ENCODE measurements at places on chromosomes 7 and 10. TPM values are rescaled to one million over a fixed set of nuclear protein-coding genes. Genes with fewer than 3 reads are reported as not detected.
A peak's percentile ranks its signal among the peaks of the same experiment; 100 is the strongest.

DNA sequence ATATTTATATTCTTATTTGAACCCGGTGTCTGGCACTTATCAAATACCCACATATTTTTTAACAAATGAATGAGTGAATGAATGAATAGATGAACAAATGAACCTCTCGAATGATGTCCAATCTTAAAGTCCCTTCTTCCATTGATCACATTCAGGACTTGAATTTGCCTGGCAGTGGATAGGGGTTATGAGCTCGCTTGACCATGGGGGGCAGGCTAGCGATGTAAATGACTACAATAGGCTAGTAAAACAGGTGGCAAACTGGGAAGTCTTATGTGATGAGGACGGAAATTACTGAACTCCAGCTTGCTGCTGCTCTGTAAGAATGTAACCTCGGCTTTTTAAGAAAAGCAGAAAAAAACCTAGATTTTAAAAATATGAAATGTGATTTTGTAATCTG, 247.7 kb upstream of the DKK1 start:
- no peaks in the 10 kb centered on the region for H3K36me3 ChIP-seq
- no peak for DNase-seq
- H3K27me3 ChIP-seq: no peaks in the 10 kb centered on the region
- H3K27ac ChIP-seq: no peak overlapping the region
- H3K4me1 ChIP-seq: no peaks in the 10 kb centered on the region
- H3K4me3 ChIP-seq: no peak overlapping the region

PHTF2 gene
- 7.7 TPM for total RNA-seq

DNA sequence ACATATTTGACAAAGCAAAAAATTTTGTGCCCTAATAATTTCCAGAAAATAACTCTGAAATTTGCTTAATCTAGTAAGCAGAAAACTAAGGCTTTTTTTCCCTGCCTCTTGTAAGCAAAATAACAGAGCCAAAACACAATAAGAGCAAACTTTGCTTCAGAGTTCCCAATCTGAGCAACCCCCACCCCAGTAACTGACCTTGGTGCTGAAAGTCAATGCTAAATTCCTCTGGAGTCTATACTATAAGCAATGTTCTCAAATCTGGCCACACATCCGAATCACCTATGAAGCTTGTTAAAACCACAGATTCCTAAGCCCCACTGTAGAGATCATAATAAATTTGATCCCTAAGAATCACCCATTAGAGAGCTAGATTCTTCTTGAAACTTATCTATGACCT, 150.5 kb downstream of the ELAPOR2 start:
- no peak for DNase-seq
- no peaks in the 10 kb centered on the region for H3K4me1 ChIP-seq
- H3K27ac ChIP-seq: no peak overlapping the region
- H3K4me3 ChIP-seq: no peak overlapping the region
- no peaks in the 10 kb centered on the region for H3K36me3 ChIP-seq
- no peaks in the 10 kb centered on the region for H3K27me3 ChIP-seq

UBTD1 gene
- 93.8 TPM for total RNA-seq

PTPRN2 gene
- 26.1 TPM for total RNA-seq

ARHGEF5 gene
- total RNA-seq: 29.0 TPM

- H3K27ac ChIP-seq: no peak overlapping the region
- no peaks in the 10 kb centered on the region for H3K27me3 ChIP-seq
- no peaks in the 10 kb centered on the region for H3K36me3 ChIP-seq
- H3K4me3 ChIP-seq: no peak overlapping the region
- no peaks in the 10 kb centered on the region for H3K4me1 ChIP-seq
- DNase-seq: no peak
Observed at GRCh38 chr7:142964502-142965246, 2.5 kb upstream of the KEL start.

DNA sequence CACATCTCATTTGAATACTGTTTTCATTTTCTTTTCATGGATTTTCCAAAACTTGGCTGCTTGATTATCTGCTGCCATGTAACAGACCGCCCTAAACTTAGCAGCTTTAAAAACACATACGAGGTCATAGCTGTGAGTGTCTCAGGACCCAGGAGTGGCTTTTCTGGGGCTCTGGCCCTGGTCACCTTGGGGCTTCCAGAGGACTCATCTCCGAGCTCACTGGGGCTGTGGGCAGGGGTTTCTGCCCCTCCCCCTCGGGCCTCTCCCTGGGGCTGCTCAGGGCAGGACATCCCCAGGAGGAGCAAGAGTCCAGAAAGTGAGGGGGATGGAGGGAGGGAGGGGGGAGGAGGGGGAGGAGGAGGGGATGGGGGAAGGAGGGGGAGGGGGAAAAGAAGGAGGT, 77.0 kb downstream of the NKX6-2 start:
- no peaks in the 10 kb centered on the region for H3K36me3 ChIP-seq
- no peak overlapping the region for H3K4me3 ChIP-seq
- no peaks in the 10 kb centered on the region for H3K27me3 ChIP-seq
- no peak overlapping the region for H3K27ac ChIP-seq
- no peak for DNase-seq

GRCh38 chr10:13770760-13771493, 184.2 kb downstream of the PRPF18 start:
- no peak for DNase-seq
- H3K4me1 ChIP-seq: no peaks in the 10 kb centered on the region
- H3K36me3 ChIP-seq: no peaks in the 10 kb centered on the region
- no peak overlapping the region for H3K27ac ChIP-seq

DNA sequence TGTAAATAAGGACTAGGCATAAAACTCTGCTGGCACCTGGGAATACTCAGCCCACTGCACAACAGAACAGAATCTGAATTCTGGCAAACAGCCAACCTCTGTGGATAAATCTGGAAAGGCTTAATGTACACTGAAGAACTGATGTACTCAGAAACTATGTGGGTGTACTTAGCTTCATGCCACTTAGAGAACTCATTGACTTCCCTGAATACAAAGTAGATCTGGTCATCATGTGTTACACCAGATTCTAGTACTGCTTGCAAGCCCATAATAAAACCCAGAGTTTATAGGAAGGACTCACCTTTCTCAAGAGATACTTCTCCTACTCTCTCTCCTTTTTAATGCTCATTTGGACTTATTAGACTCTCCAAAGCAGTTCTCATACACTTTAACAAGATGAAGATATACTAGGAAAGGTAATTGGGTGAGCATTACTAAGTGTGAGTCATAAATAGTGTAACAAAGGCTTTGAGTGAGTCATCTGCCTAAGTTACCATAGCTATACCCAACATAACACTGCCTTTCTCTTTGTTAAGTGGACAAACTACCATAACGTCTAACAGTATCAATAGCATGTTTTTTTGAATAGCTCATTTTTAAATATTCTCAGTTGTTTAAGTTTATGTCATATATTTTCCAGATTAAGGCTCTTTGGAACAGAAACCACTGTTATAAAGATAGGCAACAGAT, 309.1 kb downstream of the MDFIC start:
- no peak overlapping the region for H3K4me3 ChIP-seq
- no peaks in the 10 kb centered on the region for H3K4me1 ChIP-seq
- no peak overlapping the region for H3K27ac ChIP-seq
- no peaks in the 10 kb centered on the region for H3K36me3 ChIP-seq
- no peak for DNase-seq
- H3K27me3 ChIP-seq: no peaks in the 10 kb centered on the region

GRCh38 chr10:88982366-88982765, 8.2 kb upstream of the FAS start:
- H3K27ac ChIP-seq: peak overlapping the region; percentile 64
- no peaks in the 10 kb centered on the region for H3K36me3 ChIP-seq
- no peak for DNase-seq

GRCh38 chr7:127034186-127034806, 218.4 kb downstream of the GRM8 start:
- no peaks in the 10 kb centered on the region for H3K4me1 ChIP-seq
- H3K4me3 ChIP-seq: no peak overlapping the region
- H3K27me3 ChIP-seq: no peaks in the 10 kb centered on the region
- no peak for DNase-seq
- H3K36me3 ChIP-seq: no peaks in the 10 kb centered on the region

DNA sequence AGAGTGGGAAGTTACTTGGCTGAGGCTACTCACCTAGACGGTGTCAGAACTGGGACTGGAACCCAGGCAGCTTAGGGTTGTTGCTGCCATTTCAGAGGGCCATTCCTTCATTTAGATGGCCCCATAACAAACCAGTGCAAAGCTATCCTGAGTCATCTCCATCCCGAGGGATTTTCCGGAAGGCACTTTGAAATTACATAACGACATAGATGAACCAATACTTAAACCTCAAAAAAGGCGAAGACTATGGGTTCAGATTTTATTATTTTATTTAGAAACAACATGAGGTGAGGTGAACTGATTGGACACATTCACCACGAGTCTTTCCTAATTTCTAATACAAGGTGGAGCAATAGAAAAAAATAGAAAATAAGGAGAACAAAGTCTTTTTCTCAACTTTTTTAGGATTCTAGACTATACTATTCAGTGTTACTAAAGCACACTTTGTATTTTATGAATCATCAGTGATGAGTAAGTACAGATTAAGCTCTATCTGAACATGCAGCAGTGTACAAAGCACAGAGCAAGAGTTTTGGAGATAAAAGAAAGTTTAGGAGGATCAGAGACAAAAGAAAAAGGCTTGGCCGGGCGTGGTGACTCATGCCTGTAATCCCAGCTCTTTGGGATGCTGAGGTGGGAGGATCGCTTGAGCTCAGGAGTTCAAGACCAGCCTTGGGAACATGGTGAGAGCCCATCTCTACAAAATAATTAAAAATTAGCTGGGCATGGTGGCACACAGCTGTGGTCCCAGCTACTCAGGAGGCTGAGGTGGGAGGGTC, 79.5 kb upstream of the SVIL start:
- no peak overlapping the region for H3K27ac ChIP-seq
- no peak overlapping the region for H3K4me3 ChIP-seq
- H3K27me3 ChIP-seq: no peaks in the 10 kb centered on the region
- no peak for DNase-seq

SSC4D gene
- 1.0 TPM for total RNA-seq

GRCh38 chr7:44894888-44895580, 9.7 kb upstream of the PURB start:
- no peaks in the 10 kb centered on the region for H3K4me1 ChIP-seq
- no peak for DNase-seq
- H3K27ac ChIP-seq: no peak overlapping the region
- no peaks in the 10 kb centered on the region for H3K36me3 ChIP-seq

PNLIPRP2 gene
- not detected for total RNA-seq

- no peaks in the 10 kb centered on the region for H3K36me3 ChIP-seq
- no peaks in the 10 kb centered on the region for H3K4me1 ChIP-seq
- H3K4me3 ChIP-seq: no peak overlapping the region
- H3K27me3 ChIP-seq: no peaks in the 10 kb centered on the region
Observed at GRCh38 chr10:110733218-110733952, 89.2 kb downstream of the RBM20 start.

- DNase-seq: no peak
- no peak overlapping the region for H3K27ac ChIP-seq
- no peak overlapping the region for H3K4me3 ChIP-seq
- no peaks in the 10 kb centered on the region for H3K4me1 ChIP-seq
- no peaks in the 10 kb centered on the region for H3K36me3 ChIP-seq
Observed at GRCh38 chr7:157926521-157927150, 589.8 kb downstream of the DNAJB6 start.

C10orf105 gene
- total RNA-seq: not detected

GRCh38 chr10:90470966-90471365, 386.9 kb downstream of the HTR7 start:
- no peak for DNase-seq
- H3K4me3 ChIP-seq: no peak overlapping the region
- no peak overlapping the region for H3K27ac ChIP-seq
- no peaks in the 10 kb centered on the region for H3K36me3 ChIP-seq
- no peaks in the 10 kb centered on the region for H3K27me3 ChIP-seq

FXYD4 gene
- not detected for total RNA-seq

CCL24 gene
- not detected for total RNA-seq

- DNase-seq: no peak
- H3K27me3 ChIP-seq: no peaks in the 10 kb centered on the region
- H3K36me3 ChIP-seq: no peaks in the 10 kb centered on the region
- no peak overlapping the region for H3K27ac ChIP-seq
Observed at GRCh38 chr10:128567551-128567950, 441.3 kb upstream of the MKI67 start.

WNT16 gene
- 0.23 TPM for total RNA-seq

DNA sequence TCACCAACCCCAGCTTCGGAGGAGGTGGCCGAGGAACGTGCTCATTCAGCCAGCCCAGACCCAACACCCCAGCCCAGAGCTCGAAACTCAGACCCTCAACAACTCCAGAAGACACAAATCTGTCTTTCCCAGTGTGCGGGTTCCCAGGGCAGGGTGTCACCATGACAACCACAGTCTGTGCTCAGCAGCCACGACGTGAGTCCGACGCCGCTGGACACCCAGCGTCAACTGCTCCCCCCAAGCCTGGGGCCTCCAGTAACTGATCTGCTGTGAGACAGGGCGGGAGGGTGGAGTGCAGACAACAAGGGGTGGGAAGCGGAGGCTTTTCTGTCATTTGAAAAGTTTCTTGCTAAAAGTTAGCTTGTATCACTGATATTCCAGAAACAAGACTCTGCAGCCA, 167.2 kb downstream of the MAD1L1 start:
- H3K27ac ChIP-seq: no peak overlapping the region
- H3K36me3 ChIP-seq: no peaks in the 10 kb centered on the region
- no peaks in the 10 kb centered on the region for H3K27me3 ChIP-seq
- H3K4me3 ChIP-seq: no peak overlapping the region
- no peak for DNase-seq
- H3K4me1 ChIP-seq: no peaks in the 10 kb centered on the region

- H3K27me3 ChIP-seq: no peaks in the 10 kb centered on the region
- DNase-seq: no peak
- peaks cover 7% of the 10 kb centered on the region for H3K4me1 ChIP-seq
- no peak overlapping the region for H3K27ac ChIP-seq
Observed at GRCh38 chr10:72082856-72083789, 5.2 kb downstream of the SPOCK2 start.

DNA sequence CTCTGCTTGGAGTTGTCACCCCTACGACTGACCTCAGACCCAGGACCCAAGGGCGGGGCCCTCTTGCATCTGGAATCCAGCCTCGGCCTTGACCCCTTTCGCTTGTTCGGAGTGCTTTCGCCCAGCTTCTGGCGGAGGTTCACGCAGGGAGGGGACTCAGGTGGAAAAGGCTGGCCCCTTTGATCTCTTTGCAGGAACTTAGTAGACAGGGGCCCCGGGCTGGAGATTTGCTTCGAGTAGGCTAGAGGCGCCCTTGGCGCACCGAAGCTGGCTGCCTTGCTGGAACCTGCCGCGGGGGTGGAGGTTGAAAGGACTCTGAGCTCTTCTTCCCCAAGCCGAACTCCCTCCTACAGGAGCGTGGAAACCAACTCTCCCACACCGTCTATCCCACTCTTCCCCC, 255.1 kb downstream of the OTUD1 start:
- peaks cover 6% of the 10 kb centered on the region for H3K4me1 ChIP-seq
- no peak for DNase-seq
- peaks cover 3% of the 10 kb centered on the region for H3K27me3 ChIP-seq
- no peaks in the 10 kb centered on the region for H3K36me3 ChIP-seq

DNA sequence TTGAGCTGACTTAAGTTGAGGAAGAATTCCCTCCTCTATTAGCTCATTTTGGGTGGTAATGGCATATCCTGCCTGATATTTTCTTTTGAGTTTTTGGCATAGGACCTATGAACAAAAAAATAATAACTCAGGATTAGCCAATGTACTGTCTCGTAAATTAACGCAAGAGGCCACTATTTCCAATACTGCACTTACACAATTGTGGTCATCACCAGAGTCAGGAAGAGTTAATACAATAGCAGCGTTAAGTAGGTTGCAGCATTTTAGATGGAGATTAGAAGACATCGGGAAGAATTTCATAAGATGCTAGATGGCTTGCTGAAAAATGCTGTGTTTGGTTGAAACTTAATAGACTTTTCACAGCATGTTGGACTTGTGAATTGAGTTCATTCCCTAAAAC, 36.4 kb downstream of the ANTXRL start:
- H3K4me1 ChIP-seq: no peaks in the 10 kb centered on the region
- H3K27me3 ChIP-seq: no peaks in the 10 kb centered on the region
- no peak for DNase-seq
- no peaks in the 10 kb centered on the region for H3K36me3 ChIP-seq
- H3K27ac ChIP-seq: no peak overlapping the region

Measured in prostate gland (tissue), 2 donors.